ENCODE measurements at places on chromosomes 2 and 18. TPM values are rescaled to one million over a fixed set of nuclear protein-coding genes. Genes with fewer than 3 reads are reported as not detected.

DNA sequence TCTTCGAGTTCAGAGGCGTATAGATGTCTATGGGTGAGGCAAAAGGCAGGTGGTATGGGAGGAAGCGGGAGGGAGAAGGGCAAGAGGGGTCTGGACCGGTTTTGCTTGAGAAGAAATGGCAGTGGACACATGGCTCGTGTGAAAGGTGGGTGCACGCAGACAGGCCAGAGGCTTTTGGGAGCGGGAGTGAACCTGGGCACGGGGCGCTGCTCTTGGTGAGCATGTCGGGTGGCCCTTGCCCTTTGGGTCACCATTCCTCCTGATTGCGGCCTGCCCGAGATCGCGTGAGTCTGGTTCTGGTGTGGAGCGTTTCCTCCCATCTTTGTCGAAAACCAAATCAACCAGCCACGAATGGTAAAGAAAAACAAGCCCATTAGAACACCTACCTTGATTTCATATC, 12.6 kb downstream of the LDLRAD4 start:
- no peaks in the 10 kb centered on the region for H3K27me3 ChIP-seq
- no peaks in the 10 kb centered on the region for H3K4me1 ChIP-seq
- H3K4me3 ChIP-seq, result no peak overlapping the region
- no peak overlapping the region for H3K27ac ChIP-seq

DNA sequence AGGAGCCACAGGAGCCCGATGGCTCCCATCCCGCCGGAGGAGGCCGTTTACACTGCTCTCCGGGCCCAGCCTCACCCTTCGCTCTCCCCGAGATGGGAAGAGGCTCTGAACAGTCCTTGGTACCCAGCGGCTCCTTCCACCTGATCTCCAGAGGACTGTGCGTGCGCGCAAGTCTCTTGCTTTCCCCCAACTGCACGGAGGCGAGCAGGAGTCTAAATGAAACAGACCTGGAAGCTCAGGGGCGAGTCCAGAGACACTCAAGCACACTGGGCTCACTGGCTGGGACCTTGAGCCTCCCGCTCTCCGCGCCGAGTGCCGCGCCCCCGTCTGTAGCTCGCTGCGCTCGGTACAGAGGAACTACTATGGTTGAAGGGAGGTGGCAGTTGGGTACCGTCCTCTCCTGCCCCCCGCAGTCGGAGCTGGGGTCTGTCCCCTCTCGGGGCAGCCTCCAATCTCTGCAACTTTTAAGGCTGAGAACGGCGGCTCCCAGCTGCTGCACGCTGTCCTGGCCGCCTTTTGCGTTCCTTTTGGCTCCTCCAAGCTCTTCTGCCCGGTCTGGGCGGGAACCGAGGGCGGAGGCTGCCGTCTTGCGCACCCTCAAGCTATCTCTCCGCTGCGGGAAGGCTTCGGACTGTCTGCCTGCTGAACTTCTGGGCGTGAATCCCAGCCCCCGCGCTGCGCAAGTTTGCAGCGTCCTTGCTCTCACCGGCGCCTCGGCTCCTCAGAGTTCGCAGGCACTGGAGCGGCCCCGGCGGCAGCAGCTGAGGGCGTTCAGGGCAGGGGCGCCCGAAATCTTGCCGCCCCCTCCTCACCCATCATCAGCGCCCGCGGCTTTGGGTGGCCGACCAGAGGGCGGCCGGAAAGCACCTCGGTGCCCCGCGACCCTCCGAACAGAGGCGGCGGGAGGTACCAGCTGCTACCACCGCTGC, 491 bp downstream of the ALK start:
- peaks cover 16% of the 10 kb centered on the region for H3K4me1 ChIP-seq
- H3K4me3 ChIP-seq, result peak overlapping the region; percentile 55
- no peak overlapping the region for H3K27ac ChIP-seq
- H3K27me3 ChIP-seq, result peaks cover 20% of the 10 kb centered on the region

DNA sequence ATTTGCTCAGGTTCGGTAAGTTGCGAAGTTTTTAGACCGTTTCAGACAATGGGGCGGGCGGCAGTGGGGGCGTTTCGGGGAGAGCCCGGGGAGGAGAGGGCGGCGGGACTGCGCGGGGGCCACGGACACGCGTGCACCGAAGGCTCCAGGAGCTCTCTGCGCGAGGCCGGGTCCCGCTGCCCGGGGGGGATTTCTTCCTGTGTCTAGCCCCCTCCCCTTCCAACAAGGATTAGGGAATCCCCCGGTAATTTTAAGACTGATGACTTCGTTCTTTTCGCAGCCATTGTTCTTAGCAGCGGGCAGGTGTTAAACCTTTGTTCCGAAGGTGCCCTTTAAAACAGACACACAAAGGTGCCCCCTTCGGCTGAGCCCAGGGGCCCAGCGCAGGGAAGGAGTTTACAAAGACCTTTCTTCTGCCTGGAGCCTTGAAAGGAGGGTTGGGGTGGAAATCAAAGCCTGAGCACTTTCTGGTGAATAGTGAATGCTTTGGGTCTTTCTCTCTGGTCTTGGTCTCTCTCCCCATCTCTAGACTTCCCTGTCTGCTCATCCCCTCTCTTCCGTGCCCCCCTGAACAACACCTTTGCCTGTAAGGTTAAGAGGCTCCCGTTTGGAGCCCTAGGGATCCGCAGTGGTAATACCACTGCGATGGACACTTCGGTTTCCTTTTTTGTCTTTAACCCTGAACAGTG, 2.1 kb downstream of the TRIB2 start:
- peak overlapping the region; percentile 96 for H3K27ac ChIP-seq
- H3K4me3 ChIP-seq, result peak overlapping the region; percentile 20
- DNase-seq, result no peak
- H3K27me3 ChIP-seq, result no peaks in the 10 kb centered on the region
- H3K36me3 ChIP-seq, result no peaks in the 10 kb centered on the region

- no peak for DNase-seq
- H3K27me3 ChIP-seq, result no peaks in the 10 kb centered on the region
- no peak overlapping the region for H3K27ac ChIP-seq
- H3K36me3 ChIP-seq, result no peaks in the 10 kb centered on the region
- H3K4me1 ChIP-seq, result no peaks in the 10 kb centered on the region
- no peak overlapping the region for H3K4me3 ChIP-seq
Measured at GRCh38 chr2:240162032-240162431, 21.6 kb upstream of the OTOS start.

DNA sequence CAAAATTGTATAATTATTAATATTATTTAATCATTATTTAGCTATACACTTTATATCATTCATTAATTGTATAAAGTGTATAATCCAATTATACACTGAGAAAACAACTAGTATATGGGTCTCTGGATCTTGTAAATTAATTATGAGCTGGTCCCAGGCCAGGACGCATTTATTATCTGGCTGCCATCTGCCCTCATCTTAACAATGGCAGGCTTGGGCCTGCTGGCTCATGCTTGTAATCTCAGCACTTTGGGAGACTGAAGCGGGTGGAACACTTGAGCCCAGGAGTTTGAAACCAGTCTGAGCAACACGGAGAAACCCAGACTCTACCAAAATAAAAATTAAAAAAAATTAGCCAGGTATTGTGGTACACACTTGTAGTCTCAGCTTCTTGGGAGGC, 502.2 kb upstream of the NRXN1 start:
- no peak overlapping the region for H3K27ac ChIP-seq
- H3K36me3 ChIP-seq, result no peaks in the 10 kb centered on the region
- H3K4me1 ChIP-seq, result no peaks in the 10 kb centered on the region
- H3K4me3 ChIP-seq, result no peak overlapping the region

- no peak overlapping the region for H3K27ac ChIP-seq
- no peaks in the 10 kb centered on the region for H3K27me3 ChIP-seq
- no peaks in the 10 kb centered on the region for H3K36me3 ChIP-seq
- H3K4me3 ChIP-seq, result no peak overlapping the region
- peak; percentile 75 for DNase-seq
Measured at GRCh38 chr2:71548646-71549425, 95.5 kb downstream of the DYSF start.

DNA sequence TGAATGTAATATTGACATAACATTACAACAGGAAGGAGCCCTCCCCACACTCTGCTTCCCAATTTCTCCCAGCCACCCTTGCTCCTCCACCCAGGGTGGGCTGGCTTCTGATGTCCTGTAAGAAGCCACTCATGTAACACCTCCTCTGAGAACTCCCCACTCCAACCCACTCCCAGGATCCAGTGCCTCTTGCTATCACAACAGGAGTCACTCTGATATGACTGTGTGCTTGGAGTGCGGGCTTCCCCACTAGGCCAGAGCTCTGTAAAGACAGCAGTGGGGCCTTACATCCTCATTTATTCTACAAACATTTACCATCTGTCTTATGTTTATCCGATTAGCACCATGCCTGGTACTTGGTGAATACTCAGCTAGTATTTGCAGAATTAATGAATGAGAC, 65.1 kb downstream of the PTGR3 start:
- no peak overlapping the region for H3K4me3 ChIP-seq
- no peaks in the 10 kb centered on the region for H3K27me3 ChIP-seq
- no peaks in the 10 kb centered on the region for H3K36me3 ChIP-seq
- DNase-seq, result no peak
- no peak overlapping the region for H3K27ac ChIP-seq

DNA sequence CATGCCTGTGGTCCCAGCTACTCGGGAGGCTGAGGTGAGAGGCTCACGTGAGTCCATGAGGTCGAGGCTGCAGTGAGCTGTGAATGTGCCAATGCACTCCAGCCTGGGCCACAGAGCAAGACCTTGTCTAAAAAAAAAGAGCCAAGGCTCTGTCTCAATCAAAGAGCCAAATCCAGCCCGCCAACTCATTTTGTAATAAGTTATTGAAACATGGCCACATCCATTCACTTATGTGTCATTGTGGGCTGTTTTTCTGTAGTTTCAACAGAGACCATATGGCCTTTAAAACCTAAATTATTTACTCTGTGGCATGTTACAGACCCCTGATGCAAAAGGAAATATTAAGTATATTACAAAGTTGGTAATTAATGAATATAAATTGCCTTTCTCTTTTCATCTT, 60.8 kb downstream of the GPR39 start:
- no peaks in the 10 kb centered on the region for H3K4me1 ChIP-seq
- no peaks in the 10 kb centered on the region for H3K27me3 ChIP-seq
- H3K36me3 ChIP-seq, result no peaks in the 10 kb centered on the region

DNA sequence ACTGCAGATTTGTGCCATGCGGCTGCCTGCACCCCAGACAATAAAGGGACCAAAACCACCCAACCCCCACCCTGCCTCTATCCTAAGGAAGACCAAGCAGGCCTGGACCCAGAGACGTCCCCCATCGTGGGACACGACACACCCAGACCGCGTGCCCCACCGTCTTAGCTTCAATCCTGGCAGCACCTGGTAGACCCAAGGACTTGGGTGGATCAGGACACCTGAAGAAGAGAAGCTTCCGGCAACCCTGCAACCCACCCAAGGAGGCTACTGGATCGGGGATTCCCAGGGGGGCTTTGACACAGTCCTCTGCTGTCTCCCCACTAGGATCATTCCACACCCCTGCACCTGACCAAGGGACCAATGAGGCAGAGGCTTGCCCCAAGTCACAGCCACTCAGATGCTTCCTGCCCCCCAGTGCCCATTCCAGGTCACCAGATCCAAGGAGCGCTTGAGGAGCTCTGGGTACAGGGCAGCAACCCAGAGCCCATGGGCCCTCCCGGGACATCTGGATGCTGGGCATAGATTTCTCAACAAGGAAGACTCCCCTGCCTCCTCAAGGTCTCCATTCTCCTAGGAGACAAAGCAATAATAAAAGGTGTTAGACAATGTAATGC, 3.6 kb downstream of the ALPI start:
- H3K27me3 ChIP-seq, result peaks cover 7% of the 10 kb centered on the region
- H3K4me3 ChIP-seq, result no peak overlapping the region
- H3K27ac ChIP-seq, result no peak overlapping the region
- H3K36me3 ChIP-seq, result no peaks in the 10 kb centered on the region
- H3K4me1 ChIP-seq, result no peaks in the 10 kb centered on the region

GRCh38 chr2:149410701-149411484, 80.5 kb downstream of the LYPD6 start:
- H3K4me1 ChIP-seq, result peaks cover 9% of the 10 kb centered on the region
- no peak for DNase-seq
- no peaks in the 10 kb centered on the region for H3K36me3 ChIP-seq
- no peak overlapping the region for H3K27ac ChIP-seq
- no peaks in the 10 kb centered on the region for H3K27me3 ChIP-seq

DNA sequence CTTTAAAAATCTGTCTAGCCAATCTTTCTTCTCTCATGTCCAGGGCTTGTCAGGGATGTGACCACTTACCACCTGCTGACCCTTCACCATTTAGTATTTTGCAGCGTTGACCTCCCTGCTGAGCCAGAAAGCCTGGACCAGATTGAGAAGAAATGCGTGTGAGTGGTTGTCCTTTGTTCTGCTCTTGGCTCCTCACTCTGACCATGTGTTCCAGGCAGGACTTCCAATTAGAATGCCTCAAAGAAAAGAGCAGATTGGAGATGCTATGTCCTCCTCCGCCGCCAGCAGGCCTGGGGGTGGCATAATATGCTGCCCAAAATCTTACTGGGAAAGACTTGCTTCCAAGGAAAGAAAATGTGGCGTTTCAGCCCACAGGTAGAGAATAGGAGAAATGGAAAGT, 894.1 kb downstream of the SLC4A3 start:
- H3K36me3 ChIP-seq, result no peaks in the 10 kb centered on the region
- no peak overlapping the region for H3K4me3 ChIP-seq
- H3K27me3 ChIP-seq, result peaks cover 5% of the 10 kb centered on the region
- no peak overlapping the region for H3K27ac ChIP-seq
- no peak for DNase-seq
- no peaks in the 10 kb centered on the region for H3K4me1 ChIP-seq

DNA sequence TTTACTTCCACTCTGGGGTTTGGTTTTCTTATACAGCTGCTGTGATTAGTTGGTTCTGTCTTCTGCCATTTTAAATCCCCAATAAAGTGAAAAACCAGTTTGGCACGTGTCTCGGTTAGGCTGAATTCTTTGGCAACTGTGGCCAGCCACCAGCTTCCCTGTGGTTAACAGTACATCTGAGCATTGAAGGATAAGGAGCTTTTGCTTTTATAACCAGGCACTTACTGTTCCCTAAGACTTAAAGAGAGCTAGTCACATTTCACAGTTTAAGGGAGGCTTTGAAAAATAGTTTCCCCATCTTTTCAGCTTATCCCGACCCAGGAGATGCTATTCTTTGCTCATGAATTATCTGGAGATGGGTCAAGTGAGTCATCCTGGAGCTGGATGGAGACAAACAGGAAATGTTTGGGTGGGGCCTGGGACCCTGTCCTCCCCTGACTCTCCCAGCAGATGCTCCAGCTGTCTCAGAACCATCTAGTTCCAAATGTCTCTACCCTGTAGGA, 57.3 kb upstream of the EML6 start:
- H3K4me1 ChIP-seq, result peaks cover 62% of the 10 kb centered on the region
- H3K4me3 ChIP-seq, result no peak overlapping the region
- H3K27me3 ChIP-seq, result no peaks in the 10 kb centered on the region
- no peak for DNase-seq
- no peaks in the 10 kb centered on the region for H3K36me3 ChIP-seq

- H3K27ac ChIP-seq, result no peak overlapping the region
- DNase-seq, result no peak
- H3K27me3 ChIP-seq, result no peaks in the 10 kb centered on the region
- no peaks in the 10 kb centered on the region for H3K4me1 ChIP-seq
- no peak overlapping the region for H3K4me3 ChIP-seq
Measured at GRCh38 chr2:138182937-138183312, 218.7 kb downstream of the HNMT start.

- H3K4me1 ChIP-seq, result peaks cover 5% of the 10 kb centered on the region
- DNase-seq, result no peak
- no peak overlapping the region for H3K27ac ChIP-seq
- no peak overlapping the region for H3K4me3 ChIP-seq
- peaks cover 15% of the 10 kb centered on the region for H3K27me3 ChIP-seq
Measured at GRCh38 chr18:79787865-79788733, 9.6 kb upstream of the KCNG2 start.

- no peaks in the 10 kb centered on the region for H3K27me3 ChIP-seq
- no peaks in the 10 kb centered on the region for H3K4me1 ChIP-seq
- no peak for DNase-seq
- peaks cover 30% of the 10 kb centered on the region for H3K36me3 ChIP-seq
- no peak overlapping the region for H3K4me3 ChIP-seq
Measured at GRCh38 chr2:175175896-175176295, 5.6 kb downstream of the ATP5MC3 start.

ASPRV1 gene
- total RNA-seq, result 0.19 TPM

GCG gene
- total RNA-seq, result not detected

CHST9 gene
- total RNA-seq, result 0.42 TPM

RAB1A gene
- total RNA-seq, result 52.8 TPM

CENPA gene
- 14.4 TPM for total RNA-seq

Data from liver (tissue), 10 donors.